CD4-positive, alpha-beta T cell treated with Interferon gamma for 1 hour (primary cell): ENCODE measurements at places on chromosomes 4 and X.
A peak's percentile ranks its signal among the peaks of the same experiment; 100 is the strongest.

DNA sequence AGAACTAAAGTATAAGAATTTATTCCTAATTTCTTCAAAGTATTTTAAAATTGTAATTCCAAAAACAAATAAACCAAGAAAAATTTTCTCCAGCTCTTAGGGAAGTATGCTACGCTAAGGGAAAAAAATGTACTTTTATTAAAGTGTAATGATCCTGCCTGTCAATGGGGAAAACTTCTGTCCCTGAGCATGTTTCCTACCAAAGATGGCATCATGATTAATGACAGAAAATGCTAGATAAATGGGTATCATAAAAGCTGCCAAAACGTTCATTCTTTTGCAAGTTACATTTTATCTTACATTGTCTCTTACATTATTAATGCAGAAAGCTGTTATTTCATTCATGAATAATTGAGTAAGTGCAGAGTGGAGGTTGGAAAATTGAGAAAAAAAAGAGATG lies 443.4 kb downstream of the TECRL start:
- no peak for DNase-seq

DNA sequence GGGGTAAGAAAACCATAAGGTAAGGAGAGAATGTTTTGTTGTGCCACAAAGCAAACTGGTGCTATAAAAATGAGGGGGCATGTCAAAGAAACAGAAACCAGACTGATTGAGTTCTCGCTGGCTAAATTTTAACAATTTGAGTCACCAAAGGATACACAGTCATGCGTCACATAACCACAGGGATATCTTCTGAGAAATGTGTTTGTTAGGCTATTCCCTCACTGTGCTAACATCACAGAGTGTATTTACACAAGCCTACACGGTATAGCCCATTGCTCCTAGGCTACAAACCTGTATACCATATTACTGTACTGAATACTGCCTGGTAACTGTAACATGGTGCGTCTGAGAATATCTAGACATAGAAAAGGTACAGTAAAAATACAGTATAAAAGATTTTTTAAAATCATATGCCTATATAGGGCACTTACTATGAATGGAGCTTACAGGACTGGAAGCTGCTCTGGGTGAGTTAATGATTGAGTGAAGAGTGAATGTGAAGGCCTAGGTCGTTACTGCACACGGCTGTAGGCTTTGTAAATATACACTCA lies 50.1 kb downstream of the FBXW7 start:
- DNase-seq = no peak

DNA sequence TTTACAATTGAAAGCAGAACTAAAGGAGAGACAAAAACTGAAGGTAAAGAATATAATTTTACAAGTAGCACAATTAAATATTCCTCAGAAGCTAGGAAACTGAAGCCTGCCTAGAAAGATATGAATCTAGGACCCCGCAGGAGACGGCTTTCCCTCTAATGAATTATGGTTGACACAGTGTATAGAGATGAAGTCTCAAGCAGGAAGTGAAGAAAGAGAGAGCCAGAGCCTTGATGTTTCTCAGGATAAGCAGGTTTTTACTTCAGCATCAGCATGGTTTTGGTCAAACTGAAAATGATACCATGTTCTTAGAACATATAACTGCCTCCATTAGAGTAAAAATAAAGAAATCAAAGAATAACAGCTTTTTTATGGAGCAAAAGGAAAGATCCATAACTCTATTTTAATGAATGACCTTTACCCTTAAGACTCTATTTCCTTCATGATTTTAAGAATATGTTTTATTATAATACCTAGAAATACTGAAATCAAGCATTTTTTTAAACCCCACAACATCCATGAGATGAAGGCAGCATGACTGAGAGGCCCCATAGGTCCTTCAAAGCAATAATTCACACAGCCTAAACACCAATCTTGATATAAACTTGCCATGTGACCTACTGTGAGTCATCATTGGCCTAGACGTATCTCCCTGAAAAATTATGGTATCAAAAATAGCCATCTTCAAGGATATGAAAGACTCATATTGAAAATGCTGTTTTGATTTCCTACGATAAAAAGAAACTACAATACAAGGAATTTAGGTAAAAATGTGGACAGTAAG lies 193.4 kb downstream of the PRDM5 start:
- DNase-seq = no peak

GRCh38 chr4:70113656-70114055 lies 40.4 kb upstream of the PRR27 start:
- no peak for DNase-seq

- peak; percentile 64 for DNase-seq
Observed at GRCh38 chr4:80335554-80336358, at the start of gene CFAP299. TSS of gene CFAP299 (plus strand) at chr4:80335730.

- no peak for DNase-seq
Observed at GRCh38 chr4:6408263-6408662, 64.2 kb downstream of the PPP2R2C start.

GRCh38 chr4:74315376-74315775 lies 7.1 kb downstream of the EPGN start:
- DNase-seq = no peak

DNA sequence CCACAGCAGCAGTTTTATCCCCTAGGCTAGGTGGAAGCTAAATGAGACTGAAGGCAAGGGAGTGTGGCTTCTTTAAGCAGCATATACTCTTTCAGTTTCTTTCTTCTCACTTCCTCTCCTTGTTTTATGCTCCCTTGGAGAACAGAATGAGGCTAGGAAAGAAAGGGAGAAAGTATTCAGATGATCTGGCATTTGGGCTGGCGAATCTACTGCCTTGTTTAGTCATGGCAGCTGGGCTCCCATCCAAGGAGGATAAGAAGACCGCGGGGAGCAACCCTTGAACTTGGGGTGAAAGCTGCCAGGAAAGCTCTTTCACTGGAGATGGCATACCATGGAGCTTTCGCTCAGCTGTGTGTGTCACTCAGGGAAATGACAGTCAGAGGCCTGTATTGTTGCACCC lies 72.1 kb downstream of the ARHGEF38 start:
- no peak for DNase-seq
